ENCODE measurements at places on chromosomes 12 and 14. TPM values are rescaled to one million over a fixed set of nuclear protein-coding genes. Genes with fewer than 3 reads are reported as not detected.

The KIF5A gene
- 1.3 TPM for polyA plus RNA-seq

The CCDC175 gene
- 0.42 TPM for polyA plus RNA-seq

The RBMS2 gene
- 41.0 TPM for polyA plus RNA-seq

The WBP11 gene
- polyA plus RNA-seq: 93.4 TPM

The BTG1 gene
- polyA plus RNA-seq: 120 TPM

The WNT1 gene
- polyA plus RNA-seq: not detected

The TAC3 gene
- polyA plus RNA-seq: 0.39 TPM

The CLEC4D gene
- polyA plus RNA-seq: 0.37 TPM

The POC1B gene
- 19.7 TPM for polyA plus RNA-seq

The TMEM121 gene
- 2.2 TPM for polyA plus RNA-seq

The MYF6 gene
- polyA plus RNA-seq: not detected

The SALL2 gene
- 61.7 TPM for polyA plus RNA-seq

The CD4 gene
- polyA plus RNA-seq: 29.9 TPM

The RPGRIP1 gene
- polyA plus RNA-seq: 0.57 TPM

The COL2A1 gene
- polyA plus RNA-seq: 41.7 TPM

- DNase-seq: no peak
Measured at GRCh38 chr14:77107228-77107627, 9.2 kb downstream of the CIPC start.

- no peak for DNase-seq
Measured at GRCh38 chr14:104149617-104150135, 11.3 kb downstream of the KIF26A start.

DNA sequence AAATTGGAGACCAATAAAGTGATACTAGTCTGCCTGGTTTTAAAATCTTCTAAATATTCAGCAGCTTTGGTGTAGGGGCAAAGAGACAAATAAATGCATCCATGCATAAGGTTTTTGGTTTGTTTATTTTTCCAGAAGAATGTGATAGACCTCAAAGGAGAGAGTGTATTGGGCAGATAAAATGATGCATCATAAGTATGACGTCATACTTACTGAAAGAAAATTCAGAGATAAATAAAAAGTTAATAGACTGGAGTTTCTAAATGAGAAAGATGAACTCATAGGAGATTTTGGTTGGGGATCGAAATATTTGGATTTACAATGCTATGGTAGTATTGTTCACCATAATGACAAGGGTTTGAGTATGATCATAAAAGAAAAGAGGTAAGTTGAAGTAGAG, 10.2 kb downstream of the SYT10 start:
- DNase-seq: no peak

GRCh38 chr12:27539191-27539631, 15.2 kb downstream of the PPFIBP1 start:
- no peak for DNase-seq

GRCh38 chr12:68042212-68042699, 53.0 kb downstream of the IFNG-AS1 start:
- DNase-seq: no peak

GRCh38 chr12:54374562-54375258, 9.8 kb downstream of the ZNF385A start:
- no peak for DNase-seq

DNA sequence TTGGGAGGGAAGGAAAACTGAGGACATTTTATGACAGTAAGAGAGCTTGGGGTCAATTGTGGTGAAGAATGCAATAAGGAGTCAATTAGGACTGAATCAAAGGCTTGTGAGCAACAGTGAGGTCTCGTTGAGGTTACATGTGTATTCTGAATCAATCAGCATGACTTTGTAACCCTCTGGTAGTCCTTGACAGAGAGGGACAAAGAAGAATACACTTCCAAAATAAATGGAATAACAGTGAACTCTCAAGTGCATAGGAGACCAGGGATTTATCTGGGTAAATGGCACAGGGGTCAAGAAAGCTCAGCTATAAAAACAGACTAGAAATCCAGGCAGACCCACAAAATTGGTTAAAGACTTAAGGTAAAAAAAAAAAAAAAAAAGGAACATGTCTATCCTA, 85.1 kb upstream of the NAV3 start:
- DNase-seq: no peak

- no peak for DNase-seq
Measured at GRCh38 chr12:8876887-8877286, 37.4 kb upstream of the PHC1 start.

- DNase-seq: no peak
Measured at GRCh38 chr14:91299121-91300115, 54.9 kb upstream of the GPR68 start.

DNA sequence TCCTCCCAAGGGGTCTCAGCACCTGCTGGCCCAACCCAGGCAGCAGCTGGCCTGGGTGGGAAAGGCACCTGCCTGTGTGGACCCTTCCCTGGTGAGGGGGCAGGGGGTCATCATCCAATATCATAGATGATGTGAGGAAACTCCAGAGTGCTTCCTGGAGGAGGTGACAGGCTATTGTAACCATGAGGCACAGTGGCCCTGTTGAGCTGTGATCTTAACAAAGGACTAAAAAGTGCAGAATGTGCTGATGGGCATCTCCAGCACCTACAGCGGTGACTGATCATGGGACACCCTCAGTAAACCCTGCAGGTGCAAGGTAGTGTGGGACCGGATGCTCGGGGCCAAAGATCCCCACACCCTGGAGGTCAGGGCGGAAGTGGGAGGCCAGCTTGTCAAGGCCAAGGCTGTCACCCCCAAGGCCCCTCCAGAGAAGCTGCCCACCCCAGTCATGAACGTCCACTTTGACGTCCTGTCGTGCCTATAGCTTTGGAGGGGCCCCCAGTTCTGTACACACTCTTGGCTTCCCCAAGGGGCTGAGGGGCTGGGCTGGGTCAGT, 7.5 kb downstream of the MMP17 start:
- DNase-seq: no peak

GRCh38 chr12:5586201-5586600, 154.3 kb downstream of the NTF3 start:
- no peak for DNase-seq

- no peak for DNase-seq
Measured at GRCh38 chr12:125271892-125272291, 206.7 kb downstream of the AACS start.

- DNase-seq: no peak
Measured at GRCh38 chr14:58298477-58299400, at the start of gene ARID4A. Gene ARID4A (plus strand): TSS chr14:58298555. CDS start chr14:58299855, 1,300 bp downstream.

DNA sequence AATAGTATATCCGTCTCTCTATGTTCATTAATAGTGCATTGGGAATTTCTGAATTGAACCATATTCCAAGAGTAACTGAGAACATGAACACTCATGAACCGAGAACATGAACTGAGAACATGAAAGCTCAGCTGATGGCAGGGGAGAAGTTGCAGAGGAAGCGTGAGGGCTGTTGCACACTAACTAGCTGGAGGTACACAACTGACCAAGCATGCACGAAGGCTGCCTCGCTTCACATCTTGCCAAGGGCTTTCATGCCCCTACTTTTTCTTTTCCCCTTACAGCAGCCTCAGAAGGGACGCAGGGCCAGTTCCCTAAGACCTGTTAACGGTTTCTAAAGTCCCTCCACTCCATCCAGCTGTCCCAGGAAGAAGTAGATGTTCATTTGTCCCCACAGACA, 4.3 kb downstream of the RNASE1 start:
- DNase-seq: no peak

- no peak for DNase-seq
Measured at GRCh38 chr14:103871596-103872480, 24.5 kb upstream of the PPP1R13B start.

DNA sequence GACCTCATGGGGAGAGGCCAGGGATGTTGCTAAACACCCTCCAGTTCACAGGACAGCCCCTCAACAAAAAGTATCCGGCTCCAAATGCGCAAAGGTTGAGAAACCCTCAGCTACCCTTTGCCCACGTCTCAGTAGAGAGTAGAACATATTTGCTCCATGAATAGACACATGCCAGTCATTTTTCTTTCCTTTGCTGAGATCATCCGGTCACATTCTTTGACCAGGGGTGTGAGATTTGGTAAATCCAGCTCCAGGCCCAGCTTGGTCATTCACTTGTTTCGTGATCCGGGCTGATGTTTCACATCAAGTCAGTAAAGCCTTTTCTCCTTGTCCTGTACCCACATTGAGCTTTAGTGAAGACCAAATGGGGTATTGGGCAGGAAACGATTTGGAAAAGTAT, 83.6 kb upstream of the LHX5 start:
- no peak for DNase-seq

DNA sequence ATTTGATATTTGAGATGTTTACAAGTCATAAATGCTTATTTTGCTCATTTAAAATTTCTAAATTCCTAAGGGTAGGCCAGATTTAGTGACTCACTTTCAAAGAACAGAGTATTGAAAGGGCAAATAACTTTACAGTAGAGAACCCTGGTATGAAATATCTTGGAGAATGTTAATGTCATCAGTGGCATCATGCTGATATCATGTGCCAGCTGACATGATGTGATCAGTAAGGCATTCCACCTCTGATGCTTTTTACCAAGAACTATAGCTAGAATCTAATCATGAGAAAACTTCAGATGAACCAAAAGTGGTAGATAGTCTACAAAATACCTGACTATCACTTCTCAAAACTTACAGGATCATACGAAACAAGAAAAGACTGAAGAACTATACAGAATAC, 2.9 kb upstream of the FLRT2 start:
- no peak for DNase-seq

DNA sequence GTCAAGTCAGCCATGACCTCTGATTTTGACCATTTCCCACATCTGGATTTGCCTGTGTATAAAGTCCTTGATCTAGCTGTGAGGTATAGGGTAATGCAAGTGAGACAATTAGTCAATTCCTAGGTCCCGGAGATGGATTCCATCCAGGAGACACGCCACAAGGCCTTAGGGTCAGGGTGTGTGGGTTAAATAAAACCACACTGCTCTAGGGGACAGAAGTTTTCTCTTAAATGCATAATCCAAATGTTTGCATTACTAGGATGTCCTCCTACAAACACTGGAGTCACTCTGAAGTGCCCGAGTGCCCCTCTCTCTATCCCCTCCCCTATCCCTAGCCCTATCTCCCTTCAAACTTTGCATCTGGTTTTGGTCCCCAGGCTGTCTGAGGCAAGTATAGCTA, 26.8 kb downstream of the LRIG3 start:
- DNase-seq: no peak

GRCh38 chr14:92441751-92442504, 71.7 kb upstream of the RIN3 start:
- DNase-seq: no peak

GRCh38 chr12:52461693-52462092, 9.7 kb upstream of the KRT6B start:
- no peak for DNase-seq

DNA sequence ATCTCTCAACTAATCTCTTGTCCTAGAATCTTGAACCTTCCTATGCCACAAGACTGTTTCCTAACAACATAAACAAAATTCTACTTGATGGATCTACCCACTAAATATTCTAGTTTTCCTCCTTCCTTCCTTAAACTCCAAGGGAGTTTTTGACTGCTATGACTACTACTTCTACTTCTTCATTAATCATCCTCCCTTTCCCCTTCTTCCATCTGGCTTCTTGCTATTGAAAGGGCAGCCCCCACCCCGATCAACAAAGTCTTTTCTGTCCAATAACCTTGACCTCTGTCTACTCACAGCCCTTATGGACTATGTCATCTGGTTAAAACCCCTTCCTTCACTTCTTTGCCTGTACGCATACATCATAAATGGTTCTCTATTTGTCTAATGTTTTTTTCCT, 5.6 kb downstream of the LTA4H start:
- DNase-seq: no peak

DNA sequence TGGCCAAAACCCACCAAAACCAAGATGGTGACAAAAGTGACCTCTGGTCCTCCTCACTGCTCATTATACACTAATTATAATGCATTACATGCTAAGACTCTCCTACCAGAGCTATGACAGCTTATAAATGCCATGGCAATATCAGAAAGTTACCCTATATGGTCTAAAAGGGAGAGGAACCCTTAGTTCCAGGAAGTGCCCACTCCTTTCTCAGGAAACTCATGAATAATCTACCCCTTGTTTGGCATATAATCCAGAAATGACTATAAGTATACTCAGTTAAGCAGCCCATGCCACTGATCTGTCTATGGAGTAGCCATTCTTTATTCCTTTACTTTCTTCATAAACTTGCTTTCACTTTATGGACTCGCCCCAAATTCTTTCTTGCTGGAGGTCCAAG, 43.0 kb upstream of the FUT8 start:
- DNase-seq: no peak

DNA sequence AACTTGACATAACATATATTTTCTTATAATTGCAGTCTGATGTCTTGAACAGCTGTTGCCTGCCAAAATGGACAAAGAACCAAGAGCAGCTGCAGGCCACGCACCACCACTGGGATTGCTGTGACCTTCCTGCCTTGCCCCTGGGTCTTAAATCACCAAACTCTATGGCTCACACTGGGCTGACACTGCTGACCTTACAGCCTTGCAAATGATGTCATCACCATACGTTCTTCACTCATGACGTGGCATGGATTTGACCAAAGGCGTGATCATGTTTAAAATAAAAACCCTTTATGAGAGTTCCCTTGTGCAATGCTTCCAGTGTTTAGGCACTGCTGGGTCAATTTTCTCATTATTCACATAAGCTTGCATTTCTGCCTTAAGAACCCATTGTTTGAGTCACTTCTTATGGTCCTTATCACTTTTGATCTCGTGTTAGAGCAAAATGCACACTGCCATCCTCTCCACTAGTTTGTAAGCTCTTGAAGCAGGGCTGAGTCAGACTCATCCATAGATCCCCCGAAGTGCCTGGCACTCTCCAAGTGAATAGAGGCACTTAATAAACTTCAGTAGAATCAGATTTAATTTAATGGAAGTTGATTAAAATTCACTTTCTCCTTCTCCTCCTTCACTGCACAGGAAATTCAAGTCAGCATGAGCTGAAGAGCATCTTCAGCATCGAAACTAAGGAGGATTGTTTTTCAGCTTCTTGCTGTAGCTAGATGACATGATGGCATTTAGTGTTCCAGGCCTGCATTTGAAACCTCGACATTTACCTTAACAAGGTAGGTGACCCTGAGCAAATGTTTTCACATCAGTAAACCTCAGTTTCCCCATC, 132.4 kb upstream of the PZP start:
- DNase-seq: peak; percentile 39

- no peak for DNase-seq
Measured at GRCh38 chr12:116959845-116960514, 49.2 kb downstream of the FBXW8 start.

DNA sequence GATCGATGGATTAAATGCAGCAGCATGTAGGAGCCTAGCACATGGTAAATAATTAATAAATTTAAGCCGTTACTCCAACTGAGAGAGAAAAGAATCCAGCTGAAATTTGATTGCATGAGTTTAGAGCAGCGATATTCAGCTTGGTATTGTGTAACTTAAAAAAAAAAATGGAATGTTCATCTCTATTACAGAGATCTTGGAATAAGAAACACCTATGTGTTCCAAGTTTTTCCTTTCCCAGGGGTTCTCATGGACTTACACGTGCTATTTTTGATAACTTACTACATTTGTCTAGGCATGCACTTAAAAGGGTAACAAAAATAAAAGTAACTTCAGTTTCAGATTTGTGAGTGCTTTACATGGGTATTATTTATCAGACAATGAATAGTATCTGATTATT, 122.8 kb downstream of the RASSF9 start:
- no peak for DNase-seq

- DNase-seq: no peak
Measured at GRCh38 chr12:52442600-52443061, 8.5 kb upstream of the KRT75 start.
